ENCODE measurements at places on chromosomes 7 and 10.

GRCh38 chr7:95871075-95871848 is 98.9 kb downstream of the DYNC1I1 start:
- H3K27me3 ChIP-seq: no peaks in the 10 kb centered on the region
- H3K4me3 ChIP-seq: no peak overlapping the region
- H3K36me3 ChIP-seq: no peaks in the 10 kb centered on the region
- H3K27ac ChIP-seq: no peak overlapping the region

- H3K27me3 ChIP-seq: no peaks in the 10 kb centered on the region
- H3K36me3 ChIP-seq: no peaks in the 10 kb centered on the region
- no peak overlapping the region for H3K4me3 ChIP-seq
- H3K4me1 ChIP-seq: no peaks in the 10 kb centered on the region
- no peak for DNase-seq
Observed at GRCh38 chr10:54607983-54608382, 193.0 kb downstream of the PCDH15 start.

DNA sequence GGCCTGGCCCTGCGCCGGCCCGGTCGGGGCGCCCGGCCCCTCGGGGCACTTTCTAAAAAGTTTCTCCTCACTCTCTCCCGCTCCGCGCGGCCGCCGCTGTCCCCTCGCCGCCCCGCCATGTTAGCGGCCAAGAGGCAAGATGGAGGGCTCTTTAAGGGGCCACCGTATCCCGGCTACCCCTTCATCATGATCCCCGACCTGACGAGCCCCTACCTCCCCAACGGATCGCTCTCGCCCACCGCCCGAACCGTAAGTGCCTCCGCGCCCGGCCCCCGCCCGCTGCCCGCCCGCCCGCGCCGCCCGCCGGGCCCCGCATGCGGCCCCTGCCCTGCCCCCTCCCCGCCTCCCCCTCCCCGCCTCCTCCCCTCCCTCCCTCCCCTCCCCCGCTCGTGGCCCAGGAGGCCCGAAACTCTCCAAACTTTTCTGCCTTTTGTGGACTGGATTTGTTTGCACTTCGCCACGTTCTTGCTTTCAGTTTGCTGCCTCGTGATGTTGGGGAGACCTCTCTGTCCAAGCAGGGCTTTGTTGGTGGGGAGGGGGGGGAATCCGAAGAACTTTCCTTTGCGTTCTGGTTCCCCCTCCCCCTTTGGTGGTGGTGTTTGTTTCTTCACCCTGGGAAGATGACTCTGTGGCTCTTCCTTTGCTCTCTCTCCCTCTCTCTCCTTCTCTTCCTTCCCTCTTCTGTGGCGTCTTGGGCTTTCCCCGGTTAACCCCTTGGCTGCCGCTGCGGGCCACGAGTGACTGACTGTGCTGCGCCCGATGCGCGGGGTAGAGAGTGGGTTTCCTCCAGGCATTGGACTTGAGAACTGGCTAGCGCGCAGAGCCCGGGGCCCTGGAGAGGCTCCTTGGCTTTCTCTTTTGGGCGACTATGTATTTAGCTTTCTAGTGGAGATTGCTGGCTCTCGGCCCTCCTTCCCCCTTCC is 1.6 kb downstream of the TCF7L2 start:
- peak; percentile 68 for DNase-seq
- H3K27ac ChIP-seq: peak overlapping the region; percentile 96
- H3K4me3 ChIP-seq: peak overlapping the region; percentile 59

DNA sequence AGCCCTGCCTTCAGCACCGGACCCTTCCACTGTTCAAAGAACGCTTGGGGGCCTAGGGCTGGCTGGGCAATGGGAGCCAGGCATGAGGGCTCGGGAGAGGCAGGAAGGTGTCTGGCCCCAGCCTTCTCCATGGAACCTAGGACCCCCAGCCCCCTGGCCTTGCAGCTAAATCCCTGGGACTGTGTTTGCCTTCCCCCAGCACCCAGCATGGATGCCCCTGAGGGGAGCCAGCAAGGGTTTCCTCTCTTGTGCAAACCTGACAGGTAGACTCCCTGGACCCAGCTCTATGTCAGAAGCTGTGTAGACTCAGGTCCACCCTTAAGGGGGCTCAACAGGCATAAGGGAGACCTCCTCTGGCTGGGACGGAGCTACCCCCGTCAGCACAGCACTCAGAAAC is 288.0 kb downstream of the GRID1 start:
- H3K4me3 ChIP-seq: no peak overlapping the region
- H3K36me3 ChIP-seq: no peaks in the 10 kb centered on the region
- no peak overlapping the region for H3K27ac ChIP-seq
- no peaks in the 10 kb centered on the region for H3K4me1 ChIP-seq

GRCh38 chr7:100372256-100372655 is 1.0 kb upstream of the PILRA start:
- no peak overlapping the region for H3K27ac ChIP-seq
- no peak overlapping the region for H3K4me3 ChIP-seq
- no peaks in the 10 kb centered on the region for H3K27me3 ChIP-seq

- DNase-seq: no peak
- H3K4me3 ChIP-seq: no peak overlapping the region
Observed at GRCh38 chr10:133024704-133025557, 62.8 kb upstream of the ADGRA1 start.

- peak overlapping the region; percentile 4 for H3K27ac ChIP-seq
- H3K4me1 ChIP-seq: no peaks in the 10 kb centered on the region
- no peaks in the 10 kb centered on the region for H3K27me3 ChIP-seq
- DNase-seq: no peak
- H3K36me3 ChIP-seq: no peaks in the 10 kb centered on the region
Observed at GRCh38 chr7:108079648-108080591, 50.2 kb downstream of the LAMB4 start.

- DNase-seq: no peak
- no peaks in the 10 kb centered on the region for H3K4me1 ChIP-seq
- no peaks in the 10 kb centered on the region for H3K27me3 ChIP-seq
- H3K27ac ChIP-seq: no peak overlapping the region
Observed at GRCh38 chr7:29265208-29265923, 70.8 kb downstream of the CHN2 start.
